ENCODE measurements at places on chromosomes 5 and 9. TPM values are rescaled to one million over a fixed set of nuclear protein-coding genes. Genes with fewer than 3 reads are reported as not detected.

DNA sequence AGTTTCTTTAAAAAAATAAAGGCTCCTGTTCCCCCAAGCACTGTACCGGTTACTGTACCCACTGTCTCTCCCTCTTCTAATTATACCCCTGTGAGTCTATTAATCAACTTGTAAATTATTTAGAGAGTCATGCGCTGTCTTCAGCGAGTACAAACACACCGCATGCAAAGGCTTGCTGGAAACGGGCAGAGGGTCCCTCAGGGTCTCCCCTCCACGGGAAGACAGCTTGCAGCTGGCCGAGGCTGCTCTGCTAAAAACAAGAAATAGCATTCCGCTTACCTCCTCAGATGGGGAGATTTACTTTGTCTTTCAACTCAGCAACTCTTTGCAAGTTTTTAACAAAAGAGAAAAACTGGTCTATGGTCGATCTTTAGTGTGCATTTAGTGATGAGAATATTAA, 71.8 kb downstream of the AK8 start:
- no peak for DNase-seq

DNA sequence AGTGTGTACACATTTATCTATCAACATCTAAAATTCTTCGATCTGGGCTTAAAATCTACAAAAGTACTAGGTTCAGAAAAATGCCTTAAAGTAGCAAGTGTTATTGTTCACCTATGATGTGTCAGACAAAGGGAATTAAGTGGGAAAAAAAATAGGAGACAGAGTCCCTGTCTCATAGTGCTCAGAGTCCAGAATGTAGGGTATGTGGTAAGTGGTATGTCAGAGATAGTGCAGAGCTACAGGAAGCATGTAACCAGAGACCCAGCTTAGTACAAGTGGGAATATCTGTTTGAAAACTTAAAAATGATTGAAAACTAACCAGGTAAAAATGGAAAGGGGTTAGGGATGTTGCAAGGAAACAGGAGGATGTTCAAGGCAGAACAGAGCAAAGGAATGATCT, 482.8 kb downstream of the ELAVL2 start:
- DNase-seq, result no peak

DNA sequence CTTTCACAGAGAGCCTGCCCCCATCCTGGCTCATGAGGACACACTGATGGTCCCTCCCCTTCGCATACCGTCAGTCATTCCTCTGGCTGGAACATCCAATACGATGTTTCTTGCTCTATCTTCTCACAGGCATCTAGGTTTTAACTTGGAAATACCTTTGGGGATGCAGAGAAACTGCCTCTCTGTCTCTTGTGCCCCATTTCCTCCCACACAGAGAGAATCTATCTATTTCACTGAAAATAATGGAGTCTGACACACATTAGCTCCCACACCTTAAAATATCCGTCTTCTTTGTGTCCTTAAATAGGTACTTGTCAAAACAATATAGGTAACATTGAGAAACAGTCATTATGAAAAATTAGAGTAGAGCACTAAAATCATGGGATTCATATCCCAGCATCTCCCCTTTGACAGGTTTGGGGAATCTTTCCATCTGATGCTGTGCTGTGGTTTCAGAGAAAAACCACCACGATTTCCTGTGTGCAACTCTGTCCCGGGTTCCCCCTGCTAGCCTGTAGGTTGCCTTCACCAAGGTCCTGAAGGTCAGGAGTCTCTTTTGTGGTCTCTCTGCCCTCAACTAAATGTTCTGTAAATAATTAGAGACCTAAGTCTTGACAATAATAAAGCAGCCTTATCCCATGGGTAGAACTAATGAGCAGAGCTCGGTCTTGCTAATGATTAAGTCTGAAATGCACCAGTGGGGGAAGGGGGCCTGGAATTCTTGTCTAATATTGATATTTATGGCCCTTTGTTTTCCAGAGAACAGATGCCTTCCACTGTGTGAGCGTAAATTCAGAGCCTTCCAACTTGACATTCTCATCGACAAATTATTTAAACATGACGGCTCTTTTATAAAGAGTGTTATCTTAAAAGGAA, 371.0 kb downstream of the ICE1 start:
- DNase-seq, result no peak

Gene CD72
- polyA plus RNA-seq, result 3.7 TPM

DNA sequence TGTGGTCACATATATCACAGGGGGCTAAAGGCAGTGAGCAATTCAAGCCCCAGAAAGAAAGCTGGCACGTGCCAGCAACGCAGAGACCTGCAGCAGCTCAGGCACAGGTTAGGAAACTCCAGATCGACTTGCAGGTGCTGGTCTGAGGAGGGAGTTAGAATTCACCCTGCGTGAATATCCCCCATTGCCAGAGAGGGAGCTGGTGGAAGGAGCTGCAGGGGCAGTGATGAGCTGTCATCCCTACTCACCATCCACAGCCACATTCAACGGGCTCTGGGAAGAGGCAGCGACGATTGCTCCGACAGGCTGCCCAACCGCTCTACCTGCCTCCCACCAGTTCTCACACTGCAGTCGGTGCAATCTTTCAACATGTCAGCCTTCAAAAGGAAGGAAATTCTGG, 40.8 kb upstream of the CLK4 start:
- no peak for DNase-seq

DNA sequence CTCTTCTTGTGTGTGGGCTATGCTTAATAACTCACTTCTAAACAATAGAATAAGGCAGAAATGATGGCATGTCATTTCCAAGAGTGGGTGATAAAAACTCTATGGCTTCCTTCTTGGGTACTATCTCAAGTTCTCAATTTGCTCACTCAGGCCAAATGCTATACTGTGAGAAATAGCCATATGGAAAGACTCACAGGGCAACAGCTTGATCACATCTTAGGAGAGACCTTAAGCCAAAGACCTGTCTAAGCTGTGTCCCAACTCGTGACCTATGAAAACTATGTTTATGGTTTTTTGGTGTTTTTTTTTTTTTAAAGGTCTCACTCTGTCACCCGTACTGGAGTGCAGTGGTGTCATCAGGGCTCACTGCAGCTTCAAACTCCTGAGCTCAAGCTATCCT, 2.1 kb upstream of the UIMC1 start:
- peak; percentile 63 for DNase-seq

DNA sequence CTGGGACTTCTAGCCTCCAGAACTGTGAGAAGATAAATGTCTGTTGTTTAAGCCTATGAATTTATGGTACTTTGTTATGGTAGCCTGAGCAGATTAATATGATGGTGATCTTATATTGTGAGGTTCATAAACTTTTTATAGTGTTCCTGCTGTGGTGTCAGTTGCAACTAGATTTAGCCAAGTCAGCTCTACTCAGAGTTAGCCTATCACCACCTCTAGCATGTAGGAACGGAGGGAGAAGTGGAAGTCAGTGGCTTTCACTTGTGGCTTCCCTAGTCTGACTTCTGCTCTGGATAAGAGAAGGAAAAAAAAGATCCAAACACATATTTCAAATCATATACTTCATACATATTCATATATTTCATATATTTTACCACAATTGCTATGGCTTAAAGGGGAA, 6.6 kb downstream of the POC5 start:
- no peak for DNase-seq

GRCh38 chr5:151151793-151152192, 5.8 kb downstream of the ANXA6 start:
- no peak for DNase-seq

Gene MZB1
- 0.84 TPM for polyA plus RNA-seq

Gene FBP1
- 15.9 TPM for polyA plus RNA-seq

DNA sequence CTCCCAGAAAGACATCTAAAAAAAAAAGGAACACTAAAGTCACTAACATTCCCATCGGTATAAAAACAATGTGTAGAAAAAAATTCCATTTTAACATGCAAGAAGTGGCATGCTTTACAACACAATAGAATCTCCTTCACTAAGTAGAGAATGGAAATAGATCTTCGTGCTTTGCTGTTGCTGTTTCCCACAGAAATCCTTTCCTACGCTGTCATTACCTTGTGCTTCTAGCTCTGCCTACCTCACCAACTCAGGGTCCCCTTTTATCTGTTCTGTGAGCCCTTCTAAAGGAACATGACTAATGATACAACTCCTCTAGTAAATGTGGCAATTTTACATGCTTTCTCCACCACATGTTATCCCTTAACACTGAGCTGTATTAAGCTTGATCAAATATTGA, 202.9 kb downstream of the MCTP1 start:
- no peak for DNase-seq

Gene FAM78A
- 6.3 TPM for polyA plus RNA-seq

- DNase-seq, result peak; percentile 7
Observed at GRCh38 chr9:111632060-111632459, 926 bp downstream of the DNAJC25 start.

Gene SLCO6A1
- polyA plus RNA-seq, result not detected

GRCh38 chr5:181223729-181224389, 778 bp downstream of the TRIM41 start:
- no peak for DNase-seq

DNA sequence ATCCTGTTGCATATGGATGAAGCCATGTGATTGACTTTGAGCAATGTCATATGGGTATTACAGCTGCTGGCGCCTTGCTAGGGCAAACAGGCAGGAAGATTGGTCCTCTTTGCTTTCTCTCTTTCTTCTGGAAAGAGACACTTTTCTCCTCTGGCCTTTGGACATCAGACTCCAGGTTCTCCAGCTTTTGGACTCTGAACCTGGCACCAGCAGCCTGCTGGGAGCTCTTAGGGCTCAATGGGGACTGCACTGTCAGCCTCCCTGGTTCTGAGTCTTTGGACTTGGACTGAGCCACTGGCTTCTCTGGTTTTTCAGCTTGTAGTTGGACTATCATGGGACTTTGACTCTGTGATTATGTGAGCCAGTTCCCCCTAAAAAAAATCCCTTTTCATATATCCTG, 34.8 kb upstream of the TENT4A start:
- DNase-seq, result no peak

Gene SLIT3
- polyA plus RNA-seq, result 38.6 TPM

DNA sequence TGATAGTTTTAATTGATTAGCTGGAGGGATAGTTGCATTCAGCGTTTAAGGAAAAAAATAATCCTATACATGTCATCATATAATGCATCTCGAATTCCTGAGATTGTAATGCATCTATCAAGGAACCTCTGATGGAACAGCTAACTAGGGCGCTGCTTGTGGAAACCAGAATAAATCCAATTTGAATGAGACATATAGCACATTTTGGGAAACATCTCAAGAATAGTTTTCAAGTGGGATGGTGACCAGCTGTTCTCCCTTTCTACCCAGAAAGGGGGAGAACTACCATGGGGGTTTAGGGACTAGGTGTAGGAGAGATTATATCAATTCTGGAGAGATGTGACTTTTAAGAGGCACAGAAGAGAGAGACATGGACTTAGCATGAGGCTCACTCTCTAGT, 319.3 kb upstream of the BRINP1 start:
- no peak for DNase-seq

GRCh38 chr5:149807176-149807575, 77.1 kb downstream of the PPARGC1B start:
- DNase-seq, result no peak

All from left lung (tissue), 14 donors.